A549 treated with DMSO at 1 μM for 4 hours (cell line): ENCODE measurements at places on chromosomes 1 and 21. TPM values are rescaled to one million over a fixed set of nuclear protein-coding genes. Genes with fewer than 3 reads are reported as not detected.

Gene AMY2A
- total RNA-seq, result not detected in 5 replicates

Gene KLHDC7A
- total RNA-seq, result 1.2 to 2.1 TPM (median 1.5 TPM) in 5 replicates

Gene SLAMF1
- total RNA-seq, result not detected in 5 replicates

Gene CACYBP
- 189 to 200 TPM (median 192 TPM) in 5 replicates for total RNA-seq

Gene HES3
- 0.15 TPM in 1 of 5 replicates, not detected in the others for total RNA-seq

Gene CHI3L1
- total RNA-seq, result not detected in 5 replicates

Gene SERTAD4
- total RNA-seq, result 0.61 to 1.8 TPM (median 0.91 TPM) in 5 replicates

Gene RXFP4
- total RNA-seq, result not detected in 5 replicates

Gene CCDC17
- total RNA-seq, result 0.35 to 0.68 TPM (median 0.49 TPM) in 5 replicates

Gene AURKAIP1
- total RNA-seq, result 109 to 188 TPM (median 157 TPM) in 5 replicates

Gene ATP6V1G3
- not detected in 5 replicates for total RNA-seq

Gene S100A13
- total RNA-seq, result 154 to 169 TPM (median 160 TPM) in 5 replicates

Gene PLA2G2D
- total RNA-seq, result not detected in 5 replicates

Gene CNKSR1
- 0.21 to 0.76 TPM (median 0.29 TPM) in 5 replicates for total RNA-seq

Gene MATN1
- total RNA-seq, result 0.10 to 0.12 TPM (median 0.11 TPM) in 4 of 5 replicates, not detected in the other

Gene FMO5
- total RNA-seq, result 0.20 to 0.38 TPM (median 0.28 TPM) in 5 replicates

Gene ELAVL4
- total RNA-seq, result not detected in 5 replicates

Gene FCRL6
- not detected in 5 replicates for total RNA-seq

Gene NVL
- 19.0 to 23.7 TPM (median 21.6 TPM) in 5 replicates for total RNA-seq

Gene KRTAP15-1
- total RNA-seq, result not detected in 5 replicates

Gene METTL13
- total RNA-seq, result 43.8 to 51.9 TPM (median 50.4 TPM) in 5 replicates

Gene GPR52
- total RNA-seq, result 0.19 TPM in 1 of 5 replicates, not detected in the others

Gene FCRL2
- not detected in 5 replicates for total RNA-seq

Gene CD2
- not detected in 5 replicates for total RNA-seq

Gene S100A7
- not detected in 5 replicates for total RNA-seq

Gene HSD3B2
- not detected in 5 replicates for total RNA-seq

Gene SH2D5
- 13.7 to 19.2 TPM (median 16.5 TPM) in 5 replicates for total RNA-seq

Gene UMODL1
- not detected in 5 replicates for total RNA-seq

Gene HSD17B7
- 9.6 to 11.0 TPM (median 10.8 TPM) in 5 replicates for total RNA-seq

Gene CLDN14
- total RNA-seq, result 0.10 to 0.46 TPM (median 0.27 TPM) in 5 replicates

Gene SPATA46
- not detected in 5 replicates for total RNA-seq

Gene POLR3C
- 35.1 to 37.2 TPM (median 36.4 TPM) in 5 replicates for total RNA-seq

Gene CYP4X1
- 0.03 to 0.05 TPM in 2 of 5 replicates, not detected in the others for total RNA-seq

Gene SPRR2E
- total RNA-seq, result not detected in 5 replicates

Gene LRRC39
- 0.13 to 0.15 TPM (median 0.13 TPM) in 3 of 5 replicates, not detected in the others for total RNA-seq

Gene ZRANB2
- total RNA-seq, result 20.0 to 27.4 TPM (median 24.9 TPM) in 5 replicates

Gene CD53
- total RNA-seq, result not detected in 5 replicates

Gene RGS13
- total RNA-seq, result not detected in 5 replicates

Gene TMEM125
- not detected in 5 replicates for total RNA-seq

Gene TRIM58
- not detected in 5 replicates for total RNA-seq

Gene LAMC2
- 27.6 to 40.3 TPM (median 29.1 TPM) in 5 replicates for total RNA-seq

Gene PRR9
- total RNA-seq, result not detected in 5 replicates

Gene SETD4
- 9.8 to 12.3 TPM (median 11.4 TPM) in 5 replicates for total RNA-seq

Gene KDF1
- total RNA-seq, result not detected in 5 replicates

Gene TIE1
- 0.02 to 0.09 TPM in 2 of 5 replicates, not detected in the others for total RNA-seq

Gene DNASE2B
- total RNA-seq, result not detected in 5 replicates

Gene RNF220
- 54.5 to 64.3 TPM (median 56.8 TPM) in 5 replicates for total RNA-seq

Gene CGN
- 1.2 to 1.5 TPM (median 1.3 TPM) in 5 replicates for total RNA-seq

Gene OR2T29
- total RNA-seq, result not detected in 5 replicates

Gene SLC45A1
- 2.6 to 3.8 TPM (median 2.9 TPM) in 5 replicates for total RNA-seq

Gene NAXE
- total RNA-seq, result 155 to 171 TPM (median 161 TPM) in 5 replicates
